ENCODE measurements at places on chromosomes 3 and 15.
A peak's percentile ranks its signal among the peaks of the same experiment; 100 is the strongest.

DNA sequence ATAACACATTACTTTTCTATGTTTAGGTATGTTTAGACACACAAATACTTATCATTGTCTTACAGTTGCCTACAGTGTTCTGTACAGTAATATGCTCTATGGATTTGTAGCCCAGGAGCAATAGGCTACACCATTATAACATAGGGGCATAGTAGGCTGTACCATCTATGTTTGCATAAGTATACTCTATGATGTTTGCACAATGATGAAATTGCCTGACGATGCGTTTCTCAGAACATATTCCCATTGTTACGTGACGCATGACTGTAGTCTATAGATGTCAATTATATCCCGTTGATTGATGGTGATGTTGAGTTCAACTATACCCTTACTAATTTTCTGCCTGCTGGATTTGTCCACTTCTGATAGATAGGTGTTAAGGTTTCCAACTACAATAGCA is 139.4 kb upstream of the PFN2 start:
- no peak for DNase-seq

DNA sequence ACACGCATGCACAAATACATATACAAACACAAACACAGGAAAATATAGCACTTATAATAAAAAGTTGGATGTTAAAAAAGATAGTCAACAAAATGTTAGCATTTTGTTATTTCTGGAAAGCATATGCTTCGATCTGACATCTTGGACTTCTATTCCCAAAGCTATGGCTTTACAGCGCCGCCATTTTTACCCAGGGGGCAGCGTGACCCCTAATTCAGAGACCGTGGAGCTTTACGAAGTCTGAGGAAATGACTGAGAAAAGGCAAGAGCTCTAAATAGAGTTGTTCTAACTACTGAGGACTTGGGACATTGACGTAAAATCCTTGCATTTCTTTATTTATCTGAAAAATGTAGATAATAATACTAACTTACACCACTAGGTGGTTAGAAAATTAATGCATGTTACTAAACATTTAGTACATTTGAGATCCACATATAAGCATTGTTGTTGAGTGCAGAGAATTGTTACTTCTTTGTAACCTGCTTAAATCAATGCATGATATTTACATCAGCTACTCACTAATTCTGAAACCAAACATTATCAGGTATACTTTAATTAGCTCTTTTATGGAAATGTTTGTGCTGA is 155.4 kb downstream of the TP63 start:
- DNase-seq: no peak

DNA sequence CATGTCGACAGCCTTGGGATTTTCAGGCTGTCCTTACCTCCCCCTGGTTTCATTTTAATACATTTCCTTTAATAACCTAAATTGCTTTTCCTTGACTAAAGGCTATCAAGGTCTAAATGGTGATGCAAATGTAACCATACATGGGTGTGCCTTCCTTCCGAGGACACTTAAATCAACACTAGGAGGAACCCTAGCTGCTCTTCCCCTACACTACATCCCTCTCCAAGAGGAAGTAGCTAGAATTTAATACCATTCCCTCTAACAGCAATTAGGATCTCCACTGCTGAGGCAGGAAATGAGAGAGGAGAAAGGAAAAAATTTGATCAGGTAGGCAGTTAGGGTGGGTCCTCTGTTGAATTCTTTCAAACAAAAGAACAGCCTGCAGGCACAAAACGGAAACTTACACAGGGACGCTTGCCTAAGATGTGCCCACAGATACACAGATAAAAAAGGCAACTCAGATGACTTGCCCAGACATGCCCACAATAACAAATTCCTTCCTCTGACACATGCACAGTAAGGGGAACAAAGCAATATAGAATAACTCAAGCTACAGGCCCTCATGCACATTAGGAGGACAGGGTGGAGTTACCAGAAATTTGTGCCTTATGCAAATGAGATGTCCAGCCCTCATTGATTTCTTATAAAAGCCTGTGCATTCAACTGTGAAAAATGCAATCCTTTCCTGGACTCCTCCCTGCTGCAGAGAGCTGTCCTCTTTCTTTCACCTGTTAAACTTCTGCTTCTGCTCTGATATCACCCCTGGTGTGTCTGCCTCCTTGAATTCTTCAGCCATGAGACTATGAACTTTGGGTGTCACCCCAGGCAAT is 1024.4 kb upstream of the CADM2 start:
- peak; percentile 66 for DNase-seq

DNA sequence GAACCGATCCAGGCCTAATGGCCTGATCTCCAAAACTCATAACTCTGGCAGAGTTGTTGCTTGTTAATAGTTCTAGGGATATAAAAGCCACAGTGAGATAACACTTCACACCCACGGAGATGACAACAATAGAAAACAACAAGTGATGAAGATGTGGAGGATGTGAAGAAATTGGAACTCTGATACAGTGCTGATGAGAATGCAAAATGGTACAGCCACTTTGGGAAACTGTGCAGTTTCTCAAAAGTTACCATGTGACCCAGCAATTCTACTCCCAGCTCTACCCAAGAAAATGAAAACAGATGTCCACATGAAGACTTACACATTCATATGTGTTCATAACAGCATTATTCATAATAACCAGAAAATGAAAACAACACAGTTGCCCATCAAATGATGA is 3.8 kb downstream of the CMTM7 start:
- DNase-seq: no peak

DNA sequence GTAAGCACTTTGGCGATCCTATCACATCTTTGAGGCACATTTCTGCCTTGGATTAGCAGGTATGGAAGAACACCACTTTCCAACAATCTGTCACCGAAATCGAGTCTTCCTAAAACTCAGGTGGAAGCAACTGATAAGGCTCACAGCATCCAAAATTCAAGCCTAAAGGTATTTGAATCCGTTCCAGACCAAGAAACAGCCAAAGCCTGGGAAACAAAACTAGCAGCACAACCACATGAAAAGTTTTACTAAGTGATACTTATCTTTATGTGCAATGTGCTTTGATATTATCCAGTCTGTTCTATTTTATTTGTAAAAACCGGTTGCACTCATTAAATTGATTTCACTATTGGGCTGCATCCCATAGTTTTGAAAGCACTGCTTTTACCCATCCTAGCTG is 40.5 kb upstream of the FAM174B start:
- DNase-seq: no peak

DNA sequence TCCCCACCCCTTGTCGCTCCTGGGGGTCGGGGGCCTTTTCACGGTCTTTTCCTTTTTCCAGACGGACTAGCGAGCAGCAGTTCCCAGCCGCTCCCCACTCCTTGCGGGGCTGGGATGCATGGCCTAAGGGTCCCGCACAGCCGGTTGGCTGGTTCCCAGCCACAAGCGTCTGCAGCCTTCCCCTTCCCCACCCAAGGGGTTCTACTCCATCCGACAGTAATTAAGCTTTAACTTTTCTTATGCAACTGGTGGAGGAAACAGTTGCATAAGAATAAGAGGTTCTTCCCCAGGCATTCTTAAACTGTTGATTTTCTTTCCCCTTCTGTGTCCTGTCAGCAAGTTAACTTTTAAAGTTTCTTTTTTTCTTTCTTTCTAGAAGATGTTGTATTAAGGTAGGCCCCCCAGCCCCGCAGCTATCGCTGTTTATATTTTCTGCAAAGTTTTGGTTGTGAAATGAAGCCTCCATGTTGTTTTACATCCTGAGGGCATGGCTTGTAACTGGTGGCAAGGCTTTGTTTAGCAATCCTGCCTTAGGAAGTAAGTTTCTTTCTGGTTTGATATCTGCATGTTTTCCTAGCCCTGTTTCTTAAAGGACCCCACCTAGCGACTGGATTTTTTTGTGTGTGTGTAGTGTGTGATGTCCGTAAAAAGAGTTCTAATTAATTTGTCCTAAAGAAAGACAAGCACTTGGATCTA is 207.5 kb downstream of the ZNF385D start:
- DNase-seq: no peak

DNA sequence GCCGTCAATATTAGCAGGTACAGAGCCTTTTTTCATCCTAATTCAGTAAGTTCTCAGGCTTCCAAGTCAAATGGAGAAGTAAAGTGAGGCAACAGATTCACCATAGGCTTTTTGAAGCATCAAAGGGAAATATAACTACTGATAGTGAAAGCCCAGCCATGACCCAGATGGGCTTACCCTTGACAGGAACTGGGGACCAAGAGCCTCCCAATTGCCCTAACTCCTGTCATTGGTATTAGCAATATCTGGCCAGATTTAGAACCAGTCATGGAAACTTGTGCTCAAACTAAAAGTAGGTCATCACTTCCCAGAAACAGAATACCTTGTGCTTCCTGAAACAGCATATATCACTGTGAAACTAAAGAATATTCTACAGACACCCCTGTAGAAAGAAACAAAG is 33.0 kb downstream of the NME9 start:
- DNase-seq: no peak

- DNase-seq: no peak
Measured at GRCh38 chr15:45105586-45105985, 8.4 kb downstream of the DUOX2 start.

GRCh38 chr3:195384952-195385351 is 57.9 kb downstream of the ACAP2 start:
- no peak for DNase-seq

DNA sequence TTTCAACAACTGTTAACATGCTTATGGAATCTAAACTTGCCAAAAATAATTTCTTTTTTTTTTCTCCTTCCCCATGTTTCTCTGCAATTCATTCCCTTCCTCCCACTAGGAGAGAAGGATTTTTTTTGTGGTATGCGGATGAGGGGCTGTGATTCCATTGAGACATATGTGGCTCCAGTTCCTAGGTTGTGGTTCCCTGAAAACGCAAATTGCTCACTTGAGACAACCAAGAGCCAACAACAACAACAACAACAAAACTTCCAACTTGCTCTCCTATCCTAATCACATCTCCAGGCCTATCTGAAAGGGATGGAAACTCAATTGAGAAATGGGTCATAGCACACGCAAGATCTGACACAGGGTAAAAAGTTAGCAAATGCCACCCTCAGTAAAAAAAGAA is 406.5 kb upstream of the TGFBR2 start:
- no peak for DNase-seq

- no peak for DNase-seq
Measured at GRCh38 chr3:185473290-185473815, 25.5 kb downstream of the TMEM41A start.

DNA sequence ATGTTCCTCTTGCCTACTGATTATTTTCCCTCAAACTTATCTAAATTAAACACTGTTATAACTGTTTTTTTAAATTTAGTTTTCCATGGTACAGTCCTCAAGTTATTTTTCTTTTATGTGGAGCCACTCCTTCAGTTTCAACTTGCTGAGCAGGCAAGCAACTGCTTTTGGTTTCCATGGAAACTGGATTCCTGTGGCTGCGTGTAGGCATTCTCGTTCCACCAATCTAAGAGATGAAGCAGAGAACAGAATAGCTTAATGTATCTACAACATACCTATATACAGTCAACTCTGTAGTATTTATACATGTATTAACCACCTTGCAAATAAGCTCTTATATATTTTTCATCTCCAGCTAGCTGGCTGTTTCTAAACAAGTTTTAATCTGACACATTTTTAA is 25.8 kb upstream of the ANXA2 start:
- DNase-seq: no peak
